ENCODE measurements at places on chromosomes 13 and 19.

DNA sequence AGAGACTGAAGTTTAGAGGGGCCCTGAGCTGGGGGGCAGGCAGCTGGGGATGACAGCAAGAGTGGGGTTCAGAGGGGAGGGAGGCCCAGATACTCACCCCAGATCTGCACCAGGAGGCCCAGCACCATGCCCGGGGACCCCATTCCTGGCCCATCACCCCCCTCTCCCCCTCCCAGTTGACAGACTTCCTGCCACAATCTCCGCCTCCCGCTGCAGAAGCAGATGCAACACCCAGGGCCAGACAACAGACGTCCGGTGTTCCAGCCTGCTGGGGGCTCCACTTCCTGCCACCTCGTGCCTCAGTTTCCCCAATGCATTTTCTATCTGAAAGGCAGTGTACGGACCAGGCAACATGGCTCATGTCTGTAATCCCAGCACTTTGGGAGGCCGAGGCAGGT, at the start of gene TMIGD2:
Gene TMIGD2, minus strand, starts transcription at position 147 of the 398 bp plus-strand sequence. Its CDS starts 4 bp downstream, at position 143.
- no peak for DNase-seq

- DNase-seq, result no peak
These were observed 5.3 kb upstream of the GSK3A start for GRCh38 chr19:42247640-42248199.

DNA sequence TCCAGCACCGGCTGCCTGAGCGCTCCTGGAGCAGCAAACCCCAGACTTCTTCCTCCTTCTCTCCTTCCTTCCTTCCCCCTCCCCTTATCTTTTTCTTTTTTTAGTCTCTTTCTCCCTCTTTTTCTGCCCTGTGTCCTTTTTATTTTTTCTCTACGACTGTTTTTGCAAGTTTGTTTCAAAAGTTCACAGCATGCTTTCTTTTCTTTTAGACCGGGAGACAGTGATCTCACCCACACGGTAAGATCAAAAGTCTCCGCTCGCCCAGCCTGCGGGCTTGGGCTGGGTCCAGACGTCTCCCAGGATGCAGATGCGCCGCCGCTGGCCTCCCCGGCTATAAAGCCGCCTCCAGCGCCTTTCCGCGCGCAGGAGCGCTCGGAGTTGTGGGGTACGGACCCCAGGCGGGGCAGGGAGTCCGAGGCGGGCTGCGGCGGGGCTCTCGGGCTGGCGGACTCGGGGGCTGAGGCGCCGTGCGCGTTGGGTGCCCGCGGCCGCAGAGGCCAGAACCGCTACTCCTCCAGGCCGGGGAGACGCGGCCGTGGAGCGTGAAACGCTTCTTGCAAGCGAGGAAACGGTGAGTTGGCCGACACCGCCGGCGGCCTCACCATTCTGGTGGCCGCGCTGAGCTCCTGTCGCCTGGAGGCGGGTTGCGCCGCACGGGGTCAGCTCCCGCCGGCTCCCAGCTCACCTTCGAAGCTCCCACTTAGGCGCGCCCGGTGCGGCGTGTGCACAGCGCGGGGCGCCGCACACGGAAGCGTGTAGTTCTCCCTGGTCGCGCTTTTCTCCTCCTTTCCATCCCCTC, 2.0 kb upstream of the TSHZ3 start:
- no peak for DNase-seq

GRCh38 chr19:6062274-6062673, 48.0 kb downstream of the RFX2 start:
- no peak for DNase-seq

DNA sequence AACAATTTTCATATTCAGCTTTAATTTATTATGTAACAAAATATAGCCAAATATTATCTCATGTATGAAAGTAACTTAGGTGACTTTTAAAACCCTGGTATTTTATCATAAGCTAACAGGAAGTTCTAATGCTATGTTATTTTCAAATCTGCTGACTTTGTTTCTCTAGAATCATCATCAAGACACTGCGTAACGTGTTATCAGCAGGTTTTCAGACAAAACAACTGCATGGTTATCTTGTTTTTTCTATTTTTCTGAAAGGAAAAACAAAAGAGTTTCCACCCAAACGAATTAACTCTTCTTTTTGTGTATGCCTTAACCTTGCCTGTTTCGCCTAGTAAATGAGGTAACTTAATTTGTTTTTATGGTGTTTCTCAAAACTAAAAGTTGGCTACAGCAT, 156.3 kb downstream of the TBC1D4 start:
- no peak for DNase-seq

DNA sequence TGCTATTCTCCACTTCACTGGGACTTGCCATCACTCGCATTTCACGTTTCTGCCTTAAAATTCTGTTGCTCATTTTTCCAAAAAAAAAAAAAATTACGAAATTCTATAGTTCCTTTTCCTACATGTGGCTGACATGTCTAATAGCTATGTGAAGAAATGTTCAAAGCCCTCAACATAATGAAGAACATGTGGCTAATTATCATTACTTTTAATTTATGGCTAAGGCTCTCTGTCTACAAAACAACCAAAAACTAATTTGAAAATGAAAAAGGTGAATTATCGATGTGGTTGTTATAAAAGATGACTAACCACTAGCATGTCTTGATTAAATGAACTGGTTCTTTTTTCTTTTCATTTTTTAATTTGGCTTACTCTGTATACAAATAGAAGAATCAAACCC, 940.0 kb downstream of the EFNB2 start:
- no peak for DNase-seq

GRCh38 chr13:49494645-49495044, 1.1 kb upstream of the PHF11 start:
- DNase-seq, result no peak

GRCh38 chr13:35448465-35448864, 28.0 kb downstream of the MAB21L1 start:
- DNase-seq, result no peak

DNA sequence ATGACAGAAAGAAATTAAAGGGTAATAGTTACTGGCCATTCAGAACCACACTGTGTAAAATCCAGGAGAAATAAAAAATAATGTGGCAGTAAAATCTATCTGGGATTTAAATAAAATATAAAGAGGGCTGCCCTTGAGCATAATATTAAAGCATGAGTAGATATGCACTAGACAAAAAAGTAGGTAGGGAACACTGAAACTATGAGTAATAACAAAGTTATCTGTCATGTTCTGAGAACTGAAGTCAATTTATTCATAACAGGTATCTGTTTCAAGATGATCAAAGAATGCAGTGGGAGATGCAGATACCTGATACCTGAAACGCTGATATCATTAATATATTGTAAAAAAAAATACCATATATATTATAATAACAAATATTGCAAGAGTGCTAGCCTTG, 1672.0 kb downstream of the SLITRK5 start:
- DNase-seq, result no peak

GRCh38 chr19:33374236-33374714, 766 bp downstream of the CEBPG start:
- no peak for DNase-seq

DNA sequence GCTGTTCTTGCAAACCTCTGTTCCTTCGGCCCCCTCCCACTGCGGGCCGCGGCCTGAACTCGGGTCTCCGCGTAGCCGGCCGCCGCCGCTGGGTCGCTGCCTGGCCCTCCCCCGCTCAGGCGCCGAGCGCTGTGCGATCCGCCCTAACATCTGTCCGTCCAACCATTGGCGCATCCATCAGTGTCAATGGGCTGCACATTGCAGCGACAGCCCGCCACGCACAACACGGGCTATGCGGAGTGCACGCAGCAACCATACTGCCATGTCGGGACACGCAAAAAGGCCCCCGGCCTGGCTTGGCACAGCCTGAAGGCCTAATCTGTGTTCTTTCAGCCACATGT, 2.6 kb upstream of the TSHZ3 start:
- DNase-seq, result no peak

DNA sequence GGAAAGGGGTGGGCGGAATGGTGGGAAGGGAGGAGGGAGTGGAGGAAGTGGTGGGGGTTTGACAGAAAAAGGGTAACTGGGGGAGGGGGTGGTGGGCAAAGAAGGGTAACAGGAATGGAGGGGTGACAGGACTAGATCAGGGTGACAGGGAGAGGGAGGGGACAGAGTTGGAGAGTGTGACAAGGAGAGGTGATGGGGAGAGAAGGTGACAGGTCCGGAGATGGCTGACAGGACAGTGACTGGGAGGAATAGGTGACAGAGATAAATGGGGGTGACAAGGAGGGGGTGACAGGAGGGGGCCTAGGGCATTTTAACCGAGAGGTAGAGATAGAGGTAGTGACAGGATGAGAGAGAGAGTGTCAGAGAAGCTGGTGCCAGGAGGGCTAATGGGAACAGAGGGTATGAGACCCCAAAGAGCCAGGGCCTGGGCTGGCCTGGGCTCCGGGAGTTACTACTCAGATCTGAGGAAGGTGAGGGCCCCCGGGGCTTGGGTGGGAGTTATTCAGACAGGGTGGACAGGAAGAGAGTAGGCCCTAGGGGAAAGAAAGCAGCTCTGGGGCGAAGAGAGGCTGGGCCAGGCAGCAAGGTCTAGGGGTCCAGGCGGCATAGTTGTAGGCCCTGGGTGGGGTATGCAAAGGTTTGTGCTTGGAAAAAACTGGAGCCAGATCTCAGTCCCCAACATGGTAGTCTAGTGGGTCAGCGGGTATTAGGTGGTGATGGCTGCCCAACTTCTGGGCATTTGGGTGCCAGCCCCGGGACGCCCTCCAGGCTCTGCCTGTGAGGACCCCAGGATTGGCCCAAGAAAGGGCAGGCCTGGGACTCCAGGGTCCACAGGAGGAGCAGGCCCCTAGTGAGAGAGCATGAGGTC, 660 bp downstream of the CIC start:
- no peak for DNase-seq

DNA sequence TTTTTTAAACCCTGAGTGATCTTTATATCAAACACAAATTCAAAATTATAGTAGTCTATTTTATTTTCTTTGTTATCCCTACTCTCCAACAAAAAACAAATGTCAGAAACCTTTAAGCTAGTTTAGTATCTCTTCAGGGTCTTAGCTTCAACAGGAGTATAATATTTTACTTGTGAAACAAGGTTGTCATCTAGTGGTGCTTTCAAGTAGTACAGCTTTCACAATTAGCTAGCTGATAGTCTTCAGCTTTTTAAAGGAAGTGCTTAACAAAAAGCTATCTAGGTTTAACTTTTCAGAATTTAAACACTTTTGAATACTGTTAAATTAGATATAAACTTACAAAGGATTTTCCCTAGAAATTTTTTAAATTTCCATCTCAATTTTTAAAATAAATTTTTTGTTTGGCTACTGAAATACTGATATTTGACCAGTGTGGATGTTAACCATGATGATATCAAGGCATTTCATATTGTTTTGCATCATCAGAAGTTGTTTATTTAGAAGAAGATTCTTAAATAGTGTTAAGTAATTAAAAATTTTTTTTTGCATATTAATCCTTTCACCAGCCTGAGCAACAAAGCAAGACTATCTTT, 34.2 kb downstream of the TDRD3 start:
- peak; percentile 69 for DNase-seq

DNA sequence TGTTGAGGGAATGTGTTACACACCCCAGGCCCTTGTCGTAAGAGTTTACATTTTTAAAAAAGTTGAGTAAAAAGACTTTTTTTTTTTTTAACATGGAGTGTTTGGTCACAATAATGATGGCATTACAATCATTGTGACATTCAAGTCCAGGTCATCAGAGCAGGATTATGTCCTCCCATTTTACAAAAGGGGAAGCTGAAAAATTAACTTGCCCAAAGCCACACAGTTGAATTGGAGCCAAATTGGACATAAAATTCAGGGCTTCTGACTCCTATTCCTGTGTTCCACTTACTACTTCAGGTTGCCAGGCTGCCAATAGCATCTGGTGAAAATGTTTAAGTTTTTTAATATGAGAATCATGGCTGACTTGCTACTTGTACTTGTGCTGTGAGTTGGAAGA, 49.3 kb downstream of the DLEU7 start:
- no peak for DNase-seq

DNA sequence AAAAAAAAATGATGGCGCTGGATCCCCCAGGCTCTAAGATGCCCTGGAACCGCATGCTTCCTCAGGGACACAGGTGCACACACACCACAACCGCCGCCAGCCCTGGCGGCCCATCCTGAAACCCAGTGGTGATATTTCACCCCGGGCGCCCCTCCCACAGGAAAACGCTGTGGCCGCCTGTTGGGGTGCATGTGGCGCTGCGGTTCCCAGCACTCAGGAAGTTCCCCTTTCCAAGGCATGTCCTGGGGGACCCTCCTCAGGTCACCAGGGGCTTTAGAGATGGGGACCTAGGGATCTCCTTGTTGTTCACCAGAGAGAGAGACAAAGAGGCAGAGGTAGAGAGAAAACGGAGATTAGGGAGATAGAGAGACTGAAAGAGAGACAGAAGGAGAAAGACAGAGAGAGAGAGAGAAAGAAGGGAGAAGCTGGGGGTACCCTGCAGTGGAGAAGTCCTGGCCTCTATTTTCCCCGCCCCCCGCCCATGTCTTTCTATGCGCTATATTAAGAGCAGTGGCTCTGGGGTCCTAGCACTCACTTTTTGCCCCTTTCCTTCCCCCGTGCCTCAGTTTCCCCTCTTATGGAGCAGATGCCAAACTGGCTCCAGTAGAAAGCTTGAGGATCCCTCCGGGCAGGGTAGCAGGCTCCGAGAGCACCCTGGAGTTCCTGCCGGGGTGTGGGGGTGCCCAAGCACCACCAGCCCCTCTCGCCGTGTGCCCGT, 2.3 kb downstream of the ADGRE2 start:
- no peak for DNase-seq
